Activated CD4-positive, alpha-beta T cell treated with anti-CD3 and anti-CD28 coated beads, Interleukin-2, amount 10 ng/mL, durations not matched to agents 7 days and 5 days (primary cell): ENCODE measurements at places on chromosomes 2 and 18. TPM values are rescaled to one million over a fixed set of nuclear protein-coding genes. Genes with fewer than 3 reads are reported as not detected.

The RFX8 gene
- 2.8 TPM for total RNA-seq

The RTP5 gene
- not detected for total RNA-seq

The PSD4 gene
- 329 TPM for total RNA-seq

The REG1A gene
- not detected for total RNA-seq

The CNRIP1 gene
- total RNA-seq, result not detected

- peaks cover 9% of the 10 kb centered on the region for H3K4me1 ChIP-seq
- H3K4me3 ChIP-seq, result no peak overlapping the region
- H3K36me3 ChIP-seq, result no peaks in the 10 kb centered on the region
- no peak for DNase-seq
Observed at GRCh38 chr18:79241755-79242154, 154.0 kb upstream of the NFATC1 start.

- H3K36me3 ChIP-seq, result no peaks in the 10 kb centered on the region
- DNase-seq, result no peak
- no peak overlapping the region for H3K4me3 ChIP-seq
- H3K27me3 ChIP-seq, result no peaks in the 10 kb centered on the region
- no peak overlapping the region for H3K27ac ChIP-seq
Observed at GRCh38 chr2:140814141-140814540, 1316.7 kb downstream of the LRP1B start.

- H3K27me3 ChIP-seq, result no peaks in the 10 kb centered on the region
- H3K36me3 ChIP-seq, result no peaks in the 10 kb centered on the region
Observed at GRCh38 chr2:211996857-211997256, 541.7 kb downstream of the ERBB4 start.

GRCh38 chr2:108189316-108189715 lies 50.5 kb upstream of the SULT1C3 start:
- H3K4me3 ChIP-seq, result no peak overlapping the region
- DNase-seq, result no peak
- H3K27me3 ChIP-seq, result peaks cover 3% of the 10 kb centered on the region
- H3K4me1 ChIP-seq, result no peaks in the 10 kb centered on the region
- no peak overlapping the region for H3K27ac ChIP-seq

GRCh38 chr18:77086656-77087392 lies 45.8 kb downstream of the MBP start:
- no peak overlapping the region for H3K4me3 ChIP-seq
- H3K27ac ChIP-seq, result peak overlapping the region; percentile 54
- peaks cover 65% of the 10 kb centered on the region for H3K36me3 ChIP-seq
- H3K4me1 ChIP-seq, result peaks cover 65% of the 10 kb centered on the region
- no peaks in the 10 kb centered on the region for H3K27me3 ChIP-seq
- DNase-seq, result no peak

GRCh38 chr2:46720592-46721185 lies 194.9 kb downstream of the MCFD2 start:
- H3K4me1 ChIP-seq, result peaks cover 28% of the 10 kb centered on the region
- H3K4me3 ChIP-seq, result no peak overlapping the region
- no peak for DNase-seq
- H3K27me3 ChIP-seq, result no peaks in the 10 kb centered on the region
- H3K27ac ChIP-seq, result no peak overlapping the region
- peaks cover 7% of the 10 kb centered on the region for H3K36me3 ChIP-seq

- no peak overlapping the region for H3K4me3 ChIP-seq
- DNase-seq, result no peak
- peaks cover 2% of the 10 kb centered on the region for H3K27me3 ChIP-seq
- no peak overlapping the region for H3K27ac ChIP-seq
- no peaks in the 10 kb centered on the region for H3K36me3 ChIP-seq
Observed at GRCh38 chr2:190121971-190122370, 59.4 kb upstream of the MSTN start.

GRCh38 chr18:52190195-52190594 lies 149.8 kb upstream of the DCC start:
- H3K27me3 ChIP-seq, result no peaks in the 10 kb centered on the region
- H3K4me1 ChIP-seq, result no peaks in the 10 kb centered on the region
- no peak overlapping the region for H3K27ac ChIP-seq
- H3K36me3 ChIP-seq, result no peaks in the 10 kb centered on the region

DNA sequence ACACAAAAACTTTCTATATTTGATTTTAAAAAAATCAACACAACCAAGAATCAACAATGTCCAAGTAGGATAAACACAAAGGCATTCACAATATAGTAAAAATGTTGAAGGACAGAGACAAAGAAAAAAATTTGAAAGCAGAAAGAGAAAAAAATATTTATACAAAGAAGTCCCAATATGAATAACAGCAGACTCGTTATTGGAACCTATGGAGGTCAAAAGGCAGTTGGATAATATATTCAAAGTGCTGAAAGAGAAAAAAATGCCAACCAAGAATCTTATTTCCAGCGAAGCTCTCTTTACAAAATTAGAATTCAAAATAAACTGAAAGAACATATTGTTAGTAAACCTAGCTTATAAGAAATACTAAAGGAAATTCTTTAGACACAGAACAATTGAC lies 859.5 kb downstream of the LRP1B start:
- no peaks in the 10 kb centered on the region for H3K36me3 ChIP-seq
- no peaks in the 10 kb centered on the region for H3K27me3 ChIP-seq
- H3K27ac ChIP-seq, result no peak overlapping the region
- DNase-seq, result no peak
- no peak overlapping the region for H3K4me3 ChIP-seq
- H3K4me1 ChIP-seq, result no peaks in the 10 kb centered on the region

DNA sequence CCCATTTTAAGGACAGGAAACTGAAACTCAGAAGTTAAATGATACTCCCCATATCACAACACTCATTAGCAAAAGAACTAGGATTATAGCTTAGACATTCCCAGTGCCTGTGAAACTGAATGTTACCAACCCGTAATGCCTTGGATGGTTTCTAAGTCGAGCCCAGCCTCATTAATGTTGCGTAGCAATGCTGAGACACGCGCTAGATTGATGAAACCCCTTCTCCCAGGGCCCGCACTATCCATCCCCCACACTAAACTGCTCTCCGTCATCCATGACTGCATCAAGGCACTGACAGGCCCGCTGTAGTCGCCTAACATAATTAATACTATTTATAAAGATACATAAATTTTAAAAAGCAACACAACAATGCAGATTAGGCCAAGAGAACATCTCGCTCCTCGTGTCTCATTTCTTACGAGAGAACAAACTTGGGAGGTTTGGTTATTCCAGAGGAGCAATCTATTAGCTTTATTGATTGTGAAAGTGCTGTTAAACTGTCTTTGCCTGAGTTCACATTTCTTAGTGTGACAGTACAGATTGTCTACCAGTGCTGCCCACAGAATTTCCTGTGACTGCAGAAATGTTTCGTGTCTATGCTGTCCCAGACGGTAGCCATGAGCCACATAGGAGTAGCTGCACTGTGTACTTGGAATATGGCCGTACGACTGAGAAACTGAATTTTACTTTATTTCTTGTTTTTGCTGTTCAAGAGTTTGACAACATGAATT lies 312.2 kb upstream of the RAB12 start:
- H3K4me1 ChIP-seq, result no peaks in the 10 kb centered on the region
- no peaks in the 10 kb centered on the region for H3K27me3 ChIP-seq
- H3K27ac ChIP-seq, result no peak overlapping the region
- H3K4me3 ChIP-seq, result no peak overlapping the region
- no peaks in the 10 kb centered on the region for H3K36me3 ChIP-seq

- H3K36me3 ChIP-seq, result peaks cover 40% of the 10 kb centered on the region
- DNase-seq, result no peak
- no peak overlapping the region for H3K4me3 ChIP-seq
- no peak overlapping the region for H3K27ac ChIP-seq
Observed at GRCh38 chr2:223870840-223871611, 33.6 kb upstream of the AP1S3 start.

DNA sequence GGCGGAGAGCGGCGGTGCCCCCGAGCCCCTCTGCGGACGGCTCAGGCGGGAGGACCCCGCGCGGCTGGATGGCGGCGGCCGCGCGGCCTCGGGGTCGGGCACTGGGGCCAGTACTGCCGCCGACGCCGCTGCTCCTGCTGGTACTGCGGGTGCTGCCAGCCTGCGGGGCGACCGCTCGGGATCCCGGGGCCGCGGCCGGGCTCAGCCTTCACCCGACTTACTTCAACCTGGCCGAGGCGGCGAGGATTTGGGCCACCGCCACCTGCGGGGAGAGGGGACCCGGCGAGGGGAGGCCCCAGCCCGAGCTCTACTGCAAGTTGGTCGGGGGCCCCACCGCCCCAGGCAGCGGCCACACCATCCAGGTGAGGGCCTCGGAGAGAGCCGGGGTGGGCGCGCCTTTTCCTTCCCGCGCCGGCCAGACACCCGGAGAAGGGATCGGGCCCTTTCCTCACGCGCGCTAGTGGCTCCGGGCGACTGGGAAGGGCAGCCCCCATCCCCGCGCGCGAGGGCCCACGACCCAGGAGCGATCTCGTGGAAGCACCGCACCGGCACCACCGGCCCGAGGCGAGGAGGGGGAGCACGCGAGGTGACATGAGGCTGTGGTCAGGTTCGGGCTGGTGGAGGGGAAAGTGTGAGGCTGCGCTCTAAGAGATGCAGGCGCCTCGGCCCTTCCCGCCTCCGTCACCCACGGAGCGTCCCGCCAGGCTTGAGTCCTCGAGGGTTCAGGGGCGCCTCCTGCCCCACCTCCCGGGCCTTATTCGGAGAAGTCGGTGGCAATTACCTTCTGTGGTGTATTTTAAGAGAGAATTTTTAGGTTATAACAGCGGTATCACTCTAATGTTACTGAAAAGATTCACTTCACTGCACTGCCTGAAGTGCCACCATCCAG lies 607 bp downstream of the LAMA3 start:
- peaks cover 6% of the 10 kb centered on the region for H3K4me1 ChIP-seq
- H3K36me3 ChIP-seq, result no peaks in the 10 kb centered on the region
- peak overlapping the region; percentile 40 for H3K4me3 ChIP-seq
- H3K27ac ChIP-seq, result no peak overlapping the region

- peaks cover 7% of the 10 kb centered on the region for H3K27me3 ChIP-seq
- DNase-seq, result no peak
- no peaks in the 10 kb centered on the region for H3K36me3 ChIP-seq
- no peak overlapping the region for H3K4me3 ChIP-seq
- no peak overlapping the region for H3K27ac ChIP-seq
- H3K4me1 ChIP-seq, result no peaks in the 10 kb centered on the region
Observed at GRCh38 chr18:22103647-22104031, 65.8 kb upstream of the GATA6 start.

DNA sequence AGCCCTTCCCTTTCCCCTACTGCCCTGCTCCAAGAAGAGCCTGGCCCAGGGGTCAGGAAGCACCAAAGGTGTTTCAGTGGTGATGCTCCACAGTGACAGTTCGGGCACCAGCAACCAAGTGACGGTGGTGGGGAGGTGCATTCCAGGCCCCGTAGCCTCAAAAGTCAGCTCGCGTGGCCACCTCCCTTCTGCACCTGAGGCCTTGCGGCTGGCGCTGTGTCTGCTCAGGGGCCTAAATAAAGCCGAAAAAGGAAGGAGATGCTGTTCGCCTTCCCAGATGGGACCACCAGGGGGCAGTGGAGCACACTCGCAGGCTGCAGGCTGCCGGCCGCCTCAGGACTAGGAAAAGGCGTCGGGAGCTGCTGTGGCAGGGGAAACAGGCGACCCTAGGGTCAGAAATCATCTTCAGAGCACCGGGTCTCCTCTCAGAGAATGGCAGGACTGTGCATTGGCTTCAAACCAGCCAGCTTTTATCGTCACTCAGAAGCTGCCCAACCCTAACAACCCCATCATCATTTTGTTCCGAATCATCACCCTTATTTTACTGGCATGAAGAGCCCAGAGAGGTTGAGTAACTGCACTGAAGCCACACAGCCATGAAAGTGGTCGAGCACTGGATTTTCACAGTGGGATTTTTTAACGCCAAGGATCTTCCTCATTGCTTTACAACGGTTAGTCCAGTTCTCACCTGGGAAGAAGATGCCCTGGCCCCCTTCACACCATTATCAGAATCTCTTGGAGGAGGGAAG lies 213.0 kb upstream of the CELF4 start:
- no peaks in the 10 kb centered on the region for H3K27me3 ChIP-seq
- H3K4me3 ChIP-seq, result no peak overlapping the region
- H3K4me1 ChIP-seq, result no peaks in the 10 kb centered on the region

DNA sequence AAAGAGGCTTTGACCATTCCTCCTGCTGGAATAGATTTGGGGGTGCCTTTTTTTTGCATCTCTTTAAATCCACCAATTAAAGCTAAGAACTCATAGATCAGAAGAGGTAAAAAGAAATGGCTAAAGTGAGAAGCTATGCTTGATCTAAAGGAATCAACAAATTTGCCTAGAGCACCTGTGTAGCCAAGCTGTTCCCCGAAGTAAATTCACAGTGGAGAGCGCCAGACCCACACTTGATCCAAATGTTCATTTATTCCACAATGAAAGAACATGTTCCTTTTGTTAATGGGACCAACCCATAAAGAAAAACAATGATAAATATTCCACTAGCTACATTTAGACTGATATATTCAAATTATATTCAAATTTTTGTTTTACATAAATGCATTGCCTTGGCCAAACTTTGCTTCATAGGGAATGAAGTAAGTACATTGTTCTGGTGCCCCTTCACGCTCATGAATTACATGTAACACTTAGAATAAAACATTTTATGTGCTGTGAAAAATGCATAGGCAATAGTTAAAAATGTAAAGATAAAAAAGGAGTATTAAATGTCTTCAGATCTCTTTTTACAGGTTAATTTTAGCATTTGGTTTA lies 167.4 kb downstream of the PKP4 start:
- H3K27me3 ChIP-seq, result no peaks in the 10 kb centered on the region
- no peak overlapping the region for H3K27ac ChIP-seq
- no peak overlapping the region for H3K4me3 ChIP-seq
- peaks cover 3% of the 10 kb centered on the region for H3K36me3 ChIP-seq
- H3K4me1 ChIP-seq, result peaks cover under 1% of the 10 kb centered on the region

DNA sequence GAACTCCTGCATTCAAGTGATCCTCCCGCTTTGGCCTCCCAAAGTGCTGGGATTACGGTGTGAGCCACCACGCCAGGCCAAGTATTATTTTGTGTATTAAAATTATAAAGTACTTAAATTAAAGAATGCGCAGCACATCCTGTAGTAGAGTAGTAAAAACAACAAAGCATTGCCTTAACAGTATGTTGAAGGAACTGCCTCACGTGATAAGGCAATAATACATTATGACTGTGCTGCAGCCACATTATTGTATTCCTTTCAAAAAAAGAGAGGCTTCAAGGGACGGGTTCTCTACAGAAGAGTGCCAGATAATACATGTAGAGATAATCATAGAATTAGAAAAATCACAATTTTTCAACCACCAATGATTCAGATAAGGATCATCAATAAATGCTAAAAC lies 33.7 kb downstream of the C2orf76 start:
- no peaks in the 10 kb centered on the region for H3K4me1 ChIP-seq
- no peak for DNase-seq
- H3K27me3 ChIP-seq, result no peaks in the 10 kb centered on the region
- no peaks in the 10 kb centered on the region for H3K36me3 ChIP-seq
- no peak overlapping the region for H3K27ac ChIP-seq
- no peak overlapping the region for H3K4me3 ChIP-seq

DNA sequence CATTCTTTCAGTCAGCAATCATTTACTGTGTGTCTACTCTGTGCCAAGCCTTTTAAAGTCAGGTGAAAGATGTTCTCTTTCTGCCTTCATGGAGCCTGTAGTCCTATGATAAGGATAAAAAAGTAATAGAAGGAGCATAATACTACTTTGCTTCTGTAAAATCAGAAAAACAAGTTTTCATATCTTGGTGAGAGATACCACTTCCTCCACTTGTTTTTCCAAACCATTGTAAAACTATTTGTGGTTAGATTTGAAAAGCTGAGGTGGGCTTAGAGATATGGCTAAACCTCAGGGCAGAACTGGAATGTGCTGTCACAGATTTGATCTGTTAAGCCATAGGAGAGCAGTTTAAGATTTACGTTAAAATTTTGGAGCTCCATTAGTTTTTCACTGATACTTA lies 104.7 kb upstream of the FAM117B start:
- no peak for DNase-seq
- peak overlapping the region; percentile 13 for H3K27ac ChIP-seq
- peaks cover 16% of the 10 kb centered on the region for H3K4me1 ChIP-seq
- H3K4me3 ChIP-seq, result no peak overlapping the region
- H3K36me3 ChIP-seq, result peaks cover 2% of the 10 kb centered on the region
